ENCODE measurements at places on chromosomes 5 and 9.

GRCh38 chr5:39223565-39224156 is 4.3 kb upstream of the FYB1 start:
- ATAC-seq = no peak

GRCh38 chr5:158061451-158061850 is 202.5 kb upstream of the CLINT1 start:
- no peak for ATAC-seq

DNA sequence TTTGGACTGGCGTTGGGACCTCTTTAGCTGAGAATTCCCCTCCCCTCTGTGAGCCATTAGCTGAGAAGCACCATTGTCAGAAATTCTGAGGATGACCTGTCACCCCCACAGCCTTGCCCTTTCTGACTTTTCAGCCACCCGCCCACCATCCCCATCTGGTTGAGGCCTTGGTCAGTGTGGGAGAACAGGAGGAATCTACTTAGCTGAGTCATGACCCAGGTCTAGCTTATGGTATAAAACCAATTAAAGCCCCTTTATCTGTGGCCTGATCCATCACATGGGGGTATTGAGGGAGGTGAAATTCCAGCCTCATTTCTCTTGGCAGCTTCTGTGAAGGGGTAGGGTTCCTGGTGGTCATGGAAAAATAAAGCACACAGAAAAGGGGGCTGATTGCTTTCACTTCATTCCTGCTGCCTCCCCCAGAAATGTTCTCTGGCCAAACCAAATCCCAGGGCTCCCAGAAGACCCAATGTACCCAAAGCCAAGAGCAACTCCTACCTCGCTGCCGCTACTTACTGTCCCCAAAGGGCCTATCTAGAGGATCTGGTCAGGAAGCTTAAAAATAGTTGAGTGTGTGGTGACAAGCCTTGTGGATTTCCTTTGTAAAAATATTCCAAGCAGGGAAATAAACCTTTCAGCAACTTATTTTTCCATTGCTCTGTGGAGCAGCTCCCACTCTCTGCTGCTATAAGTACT is 174.8 kb upstream of the TNC start:
- no peak for ATAC-seq

- no peak for ATAC-seq
Observed at GRCh38 chr5:151313357-151313756, 9.8 kb upstream of the SLC36A3 start.

All from activated T-helper 17 cell treated with anti-CD3 and anti-CD28 coated beads, Interleukin-2, amount 50 U/mL, for 72 hours (primary cell).